Activated CD4-positive, alpha-beta T cell treated with anti-CD3 and anti-CD28 coated beads for 36 hours (primary cell): ENCODE measurements at places on chromosomes 4 and X. TPM values are rescaled to one million over a fixed set of nuclear protein-coding genes. Genes with fewer than 3 reads are reported as not detected.

DNA sequence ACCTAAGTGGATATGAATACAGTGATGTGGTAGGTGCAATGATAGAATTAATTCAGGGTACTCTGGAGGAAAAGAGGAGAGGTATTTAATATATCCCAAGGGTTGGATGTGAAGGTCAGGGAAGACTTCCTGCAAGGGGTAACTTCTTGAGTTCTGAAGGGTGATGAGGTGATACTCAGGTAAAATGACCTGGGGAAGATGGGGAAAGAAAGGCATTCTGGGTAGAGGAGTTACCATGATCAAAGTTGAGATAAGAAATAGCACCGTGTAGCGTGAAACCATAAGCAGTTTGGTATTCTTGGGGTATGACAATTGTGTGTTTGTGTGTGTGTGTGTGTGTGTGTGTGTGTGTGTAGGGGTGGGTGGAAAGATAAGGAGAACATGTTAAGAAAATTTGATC, 270.4 kb upstream of the LCORL start:
- no peak for DNase-seq

DNA sequence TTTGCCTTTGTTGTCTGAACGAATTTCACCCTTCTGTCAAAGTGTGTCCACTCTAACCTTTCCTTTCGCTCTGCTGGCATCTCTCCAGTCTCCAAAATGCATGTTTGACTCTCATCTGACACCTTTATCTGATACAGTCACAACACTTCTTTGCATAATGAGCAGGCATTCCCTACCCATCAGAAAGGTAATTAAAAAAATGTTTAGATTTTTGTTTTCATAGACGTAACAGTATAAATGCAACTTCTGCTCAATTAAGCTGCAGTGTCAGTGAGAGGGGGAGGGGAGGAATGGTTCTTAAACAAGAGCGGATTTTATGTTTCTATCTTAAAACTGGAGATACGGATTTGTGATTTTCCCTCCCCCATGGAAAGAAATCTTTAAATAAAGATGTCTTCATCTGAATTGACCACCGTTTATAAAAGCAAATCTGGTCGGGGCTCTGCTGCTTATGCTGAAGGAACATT, 70.2 kb downstream of the CXXC4 start:
- DNase-seq: no peak

GRCh38 chr4:109803924-109804571, 2.2 kb upstream of the CFI start:
- peak; percentile 25 for DNase-seq

DNA sequence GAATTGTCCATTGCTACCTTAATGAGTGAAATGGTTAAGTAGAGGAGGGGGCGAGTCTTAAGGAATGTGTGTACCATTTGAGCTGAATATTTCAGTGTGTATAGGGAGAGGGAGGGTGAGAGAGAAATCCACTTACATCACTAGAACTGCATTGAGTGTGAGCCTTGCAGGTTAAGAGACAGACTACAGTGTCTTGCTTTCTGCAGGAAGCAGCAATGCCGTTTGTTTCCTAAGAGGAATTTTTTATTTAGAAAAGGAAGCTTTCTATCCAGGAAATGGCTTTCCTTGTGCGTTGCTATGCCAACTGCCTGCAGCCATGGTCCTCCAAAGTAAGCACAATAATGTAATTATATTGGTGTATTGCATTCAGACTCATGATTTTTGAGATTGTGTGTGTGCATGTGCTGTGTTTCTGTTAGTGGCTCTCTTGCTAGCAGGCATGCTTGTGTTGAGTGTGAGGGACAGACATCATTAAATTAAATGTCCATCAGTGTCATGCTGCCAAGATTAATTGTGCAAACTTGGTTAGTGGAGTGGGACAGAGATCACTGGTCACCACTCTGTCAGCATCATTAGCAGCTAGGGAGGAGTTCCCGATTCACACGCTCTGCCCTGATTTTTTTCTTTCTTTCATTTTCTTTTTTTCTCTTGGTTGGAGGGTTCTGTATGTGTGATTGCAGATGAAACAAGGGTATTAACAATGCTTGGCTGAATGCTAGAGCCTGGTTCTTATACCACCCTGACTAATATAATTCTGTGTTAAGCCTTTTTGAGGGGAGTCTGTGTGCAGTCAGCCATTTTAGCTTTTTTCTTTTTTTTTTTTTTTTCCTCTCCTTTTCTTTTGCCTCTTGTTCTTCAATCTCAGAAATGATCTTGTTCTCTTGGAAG, 164.3 kb downstream of the RAPGEF2 start:
- no peak for DNase-seq

ZNF141 gene
- 26.5 TPM for total RNA-seq

NOX1 gene
- not detected for total RNA-seq

GRCh38 chrX:77962068-77962902, 7.2 kb downstream of the PGAM4 start:
- peak; percentile 16 for DNase-seq

- DNase-seq: no peak
These were observed 19.6 kb downstream of the ZNF330 start for GRCh38 chr4:141240259-141240658.

DNA sequence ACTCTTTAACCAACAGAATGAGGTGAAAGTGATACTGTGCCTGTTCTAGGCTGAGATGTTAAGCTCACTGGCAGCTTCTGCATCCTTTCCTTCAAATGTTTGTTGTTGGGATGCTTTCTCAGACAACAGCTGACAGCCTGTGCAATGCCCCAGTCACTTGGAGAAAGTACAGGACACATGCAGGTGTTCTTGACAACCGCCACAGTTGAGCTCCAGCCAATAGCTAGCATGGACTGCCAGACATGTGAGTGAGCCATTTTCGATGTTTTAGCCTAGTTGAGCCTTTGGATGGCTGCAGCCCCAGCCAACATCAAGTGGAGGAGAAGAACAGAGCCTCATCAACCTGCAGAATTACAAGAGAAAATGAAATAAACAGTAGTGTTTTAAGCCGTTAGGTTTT, 94.1 kb upstream of the PPP3CA start:
- DNase-seq: no peak

CTAG2 gene
- total RNA-seq: not detected

GRCh38 chr4:186657764-186658163, 65.9 kb downstream of the FAT1 start:
- no peak for DNase-seq

DNA sequence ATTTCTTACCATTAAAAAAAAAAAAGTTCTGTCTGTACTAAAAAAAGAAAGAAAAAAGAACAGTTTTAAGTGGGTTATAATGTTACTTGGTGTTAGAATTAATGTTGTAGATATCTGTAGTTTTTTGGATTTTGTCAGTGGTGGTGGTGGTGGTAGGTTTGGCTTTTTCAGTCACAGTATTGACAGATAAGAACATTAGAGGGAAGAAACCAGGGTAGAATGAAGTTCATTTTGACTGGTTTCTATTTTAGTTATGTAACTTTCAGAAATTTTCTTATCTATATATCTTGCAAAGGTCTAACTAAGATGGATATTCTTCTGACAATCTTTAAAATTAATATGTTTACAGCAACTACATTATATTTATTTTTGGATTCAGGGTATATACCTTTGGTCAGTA, 105.4 kb downstream of the FBXW7 start:
- DNase-seq: no peak

DNA sequence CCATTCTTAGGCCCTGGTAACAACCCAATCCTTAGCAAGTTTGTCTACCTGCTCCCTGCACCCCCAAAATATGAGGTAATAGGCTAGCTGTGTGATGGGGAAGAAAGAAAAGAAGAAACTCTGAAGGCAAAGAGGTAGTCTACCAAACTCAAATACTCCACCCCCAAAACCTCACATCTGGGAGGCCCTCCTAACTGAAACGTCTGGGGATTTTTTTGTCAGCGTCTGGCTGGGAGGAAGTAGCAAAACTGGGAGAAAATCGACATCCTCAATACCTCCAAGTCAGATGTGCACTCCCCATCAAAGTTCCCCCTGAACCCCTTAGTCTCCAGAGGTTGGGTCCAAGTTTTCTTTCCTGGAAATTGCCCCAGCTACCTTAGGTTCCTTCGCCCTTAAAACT, 1.0 kb downstream of the LAMP2 start:
- DNase-seq: no peak

DNA sequence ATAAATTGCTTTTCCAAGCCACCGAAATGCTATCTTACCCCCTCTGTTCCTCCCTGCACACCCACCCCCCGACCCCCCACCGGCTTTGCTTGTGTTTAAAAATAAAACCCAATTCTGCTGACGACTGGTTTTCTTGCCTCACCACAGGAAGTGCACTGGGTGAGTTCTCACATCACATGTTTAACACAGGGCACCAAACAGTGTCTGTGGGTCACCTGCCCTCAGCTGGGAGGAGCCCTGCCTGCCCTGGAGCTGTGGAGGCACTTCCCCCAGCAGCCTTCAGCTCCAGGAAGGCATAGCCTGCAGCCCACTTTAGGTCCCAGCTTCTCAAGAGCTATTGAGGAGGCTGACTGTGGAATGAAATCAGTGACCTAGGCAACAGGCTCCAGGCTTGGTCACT, 8.8 kb downstream of the TMEM255A start:
- peak; percentile 55 for DNase-seq

DNA sequence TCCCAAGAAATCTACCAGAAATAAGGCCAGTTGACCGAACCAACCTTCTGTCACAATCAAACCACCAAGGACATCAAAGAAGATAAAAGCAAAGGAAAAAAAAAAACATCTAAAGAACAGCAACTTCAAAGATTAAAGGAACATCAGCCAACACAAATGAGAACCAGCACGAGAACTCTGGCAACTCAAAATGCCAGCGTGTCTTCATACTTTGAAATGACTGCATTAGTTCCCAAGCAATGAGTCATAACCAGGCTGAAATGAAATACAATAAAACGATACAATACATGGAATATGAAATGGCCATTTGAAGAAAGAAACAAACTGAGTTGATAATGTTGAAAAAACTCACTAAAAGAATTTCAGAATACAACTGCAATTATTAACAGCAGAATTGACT, 611.6 kb upstream of the GRIA3 start:
- no peak for DNase-seq

TEX13D gene
- total RNA-seq: not detected

- no peak for DNase-seq
These were observed 17.9 kb upstream of the CDKN2AIP start for GRCh38 chr4:183426507-183426906.

DNA sequence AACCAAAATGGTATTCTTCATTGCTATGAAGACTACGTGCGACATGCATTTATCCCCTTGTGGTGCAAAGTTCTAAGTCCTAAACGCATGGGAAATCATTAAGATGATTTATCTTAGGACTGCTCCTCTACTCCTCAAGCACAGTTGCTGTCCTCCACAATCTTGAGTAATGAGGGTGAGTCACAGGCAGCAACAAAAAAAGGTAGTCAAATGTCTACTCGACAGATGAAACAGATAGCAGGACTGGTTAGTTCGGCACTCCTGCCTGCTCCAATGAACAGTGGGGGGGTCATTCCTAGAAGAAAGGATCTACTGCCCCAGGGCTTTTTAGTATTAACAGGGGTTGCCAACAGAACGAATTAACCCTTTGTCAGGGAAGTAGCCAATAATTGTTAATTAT, 233.7 kb upstream of the FGF13 start:
- DNase-seq: no peak

ZNF674 gene
- total RNA-seq: 2.6 TPM

DCLK2 gene
- total RNA-seq: not detected

- DNase-seq: peak; percentile 27
These were observed 8.0 kb downstream of the MAN2B2 start for GRCh38 chr4:6582889-6583490.

DNA sequence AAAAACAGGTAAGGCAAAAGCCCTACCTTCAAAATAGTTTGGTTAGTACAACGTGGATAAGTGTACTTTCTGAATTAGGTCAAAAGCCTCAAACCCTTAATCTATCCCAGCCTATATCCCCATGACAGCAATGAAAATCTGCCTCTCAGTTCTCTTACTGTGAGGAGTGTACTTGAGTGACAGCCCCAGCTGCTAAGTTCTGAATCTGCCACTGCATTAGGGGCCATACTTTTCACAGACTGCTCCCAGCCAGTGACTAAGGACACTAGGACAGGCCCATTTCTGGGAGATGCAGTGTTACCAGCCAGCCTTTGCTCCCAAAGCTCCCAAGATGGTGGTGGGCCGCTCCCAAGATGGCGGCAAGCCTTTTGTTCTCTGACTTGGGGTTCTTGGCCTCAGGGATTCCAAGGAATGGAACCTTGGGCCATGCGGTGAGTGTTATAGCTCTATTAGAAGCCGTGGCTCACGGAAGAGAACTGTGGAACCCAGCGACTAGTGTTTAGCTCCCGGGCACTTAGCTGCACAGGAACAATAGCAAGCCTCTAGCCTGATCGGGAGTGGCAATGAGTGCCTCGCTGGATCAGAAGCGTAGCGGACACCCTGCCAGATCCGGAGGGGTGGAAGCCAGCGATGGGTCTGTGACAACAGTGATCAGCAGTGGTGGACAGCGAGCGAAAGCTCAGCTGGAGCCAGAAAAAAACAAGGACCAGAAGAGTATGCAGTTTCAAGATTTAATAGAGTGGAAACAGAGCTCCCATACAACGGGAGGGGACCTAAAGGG, 175.6 kb upstream of the NRK start:
- no peak for DNase-seq

- DNase-seq: no peak
These were observed 823.8 kb downstream of the CCSER1 start for GRCh38 chr4:90951037-90951436.

GRCh38 chrX:107677501-107677901, 49.2 kb downstream of the PRPS1 start:
- no peak for DNase-seq

DNA sequence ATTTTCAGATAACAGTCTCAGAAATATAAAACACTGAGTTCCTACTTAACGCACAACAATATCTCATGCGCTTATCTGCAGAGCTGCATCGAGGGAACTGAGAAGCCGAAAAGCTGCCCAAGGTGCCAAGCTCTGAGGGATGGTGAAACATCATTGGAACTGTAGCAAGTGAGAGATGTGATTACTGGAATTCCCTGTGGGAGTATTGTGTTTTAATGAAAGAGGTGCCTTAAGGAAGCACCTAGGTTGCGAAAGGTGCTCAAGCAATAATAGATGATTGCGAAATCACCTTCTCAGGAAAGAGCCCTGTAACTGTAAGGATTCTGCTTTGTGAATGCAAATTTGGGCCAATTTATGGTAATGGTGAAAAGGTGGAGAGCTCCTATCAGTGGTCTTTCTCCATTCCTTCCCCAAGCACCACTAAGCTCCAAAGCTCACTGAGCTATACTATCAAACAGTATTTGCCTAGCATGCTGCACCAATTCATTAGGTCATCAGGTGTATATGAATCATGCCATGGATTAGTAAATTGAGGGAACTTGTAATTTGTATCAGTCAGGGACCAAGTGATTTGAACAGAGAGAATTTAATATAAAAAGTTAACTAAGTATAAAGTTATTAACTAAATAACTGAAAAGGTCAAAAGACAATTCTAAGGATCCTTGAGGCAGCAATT, 59.0 kb upstream of the ATP8A1 start:
- DNase-seq: no peak

GRCh38 chr4:161721947-161722346, 441.9 kb downstream of the FSTL5 start:
- DNase-seq: no peak

GRCh38 chrX:111167334-111167733, 71.3 kb downstream of the PAK3 start:
- DNase-seq: no peak

GRCh38 chrX:111519215-111519614, 7.8 kb downstream of the SERTM2 start:
- DNase-seq: no peak

HGFAC gene
- not detected for total RNA-seq

CPLX1 gene
- total RNA-seq: 0.50 TPM

GRCh38 chrX:77505227-77505626, 58.0 kb downstream of the FGF16 start:
- DNase-seq: no peak

GRCh38 chr4:78661921-78662521, 110.5 kb downstream of the ANXA3 start:
- DNase-seq: peak; percentile 15

GRCh38 chrX:134645936-134646543, 12.2 kb downstream of the PLAC1 start:
- DNase-seq: no peak
